Kidney (tissue), 22 donors: ENCODE measurements at places on chromosomes 1 and 21. TPM values are rescaled to one million over a fixed set of nuclear protein-coding genes. Genes with fewer than 3 reads are reported as not detected.

KIF21B gene
- total RNA-seq, result 5.6 TPM

PEX10 gene
- total RNA-seq, result 25.6 TPM

RIPK4 gene
- total RNA-seq, result 32.6 TPM

SPRR2B gene
- not detected for total RNA-seq

TNFRSF1B gene
- total RNA-seq, result 47.1 TPM

AQP10 gene
- not detected for total RNA-seq

PRKCZ gene
- total RNA-seq, result 24.7 TPM

UBE2U gene
- not detected for total RNA-seq

CELA3A gene
- not detected for total RNA-seq

CR1L gene
- 0.44 TPM for total RNA-seq

PROK1 gene
- not detected for total RNA-seq

DIRAS3 gene
- total RNA-seq, result 8.8 TPM

C1orf116 gene
- 19.6 TPM for total RNA-seq

TACSTD2 gene
- total RNA-seq, result 502 TPM

SPRR2F gene
- total RNA-seq, result not detected

ZSWIM5 gene
- total RNA-seq, result 4.8 TPM

RGS1 gene
- 50.2 TPM for total RNA-seq

ELOA gene
- 39.1 TPM for total RNA-seq

CYYR1 gene
- total RNA-seq, result 23.4 TPM

PRDM2 gene
- 42.6 TPM for total RNA-seq

UCK2 gene
- 18.7 TPM for total RNA-seq

DUSP23 gene
- 128 TPM for total RNA-seq

PAQR6 gene
- 4.2 TPM for total RNA-seq
